Fibroblast of skin of left quadriceps (primary cell): ENCODE measurements at places on chromosomes 5 and 9.

- peak; percentile 96 for DNase-seq
These were observed 9.2 kb downstream of the DCANP1 start for GRCh38 chr5:135437796-135438560.

DNA sequence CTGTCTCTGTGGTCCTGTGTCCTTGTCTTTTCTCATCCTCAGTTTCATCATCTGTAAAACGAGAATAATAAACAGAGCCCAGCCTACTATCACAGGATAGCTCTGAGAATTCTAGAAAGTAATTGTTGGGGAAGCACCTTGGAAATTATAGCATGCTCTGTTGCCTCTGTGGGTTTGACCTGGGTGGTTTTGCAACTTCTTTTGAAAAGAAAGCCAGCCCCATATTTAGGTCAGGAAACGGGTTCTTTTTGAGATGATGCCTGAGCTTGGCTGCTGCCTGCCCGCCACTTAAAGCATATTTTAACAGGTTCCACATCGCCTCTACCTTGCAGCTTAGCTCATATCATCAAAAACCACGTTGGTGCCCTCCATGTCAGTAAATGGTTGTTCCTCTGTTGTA lies 111.1 kb downstream of the TLR4 start:
- no peak for DNase-seq

- no peak for DNase-seq
These were observed 378.9 kb downstream of the RAB3C start for GRCh38 chr5:58961631-58962280.

DNA sequence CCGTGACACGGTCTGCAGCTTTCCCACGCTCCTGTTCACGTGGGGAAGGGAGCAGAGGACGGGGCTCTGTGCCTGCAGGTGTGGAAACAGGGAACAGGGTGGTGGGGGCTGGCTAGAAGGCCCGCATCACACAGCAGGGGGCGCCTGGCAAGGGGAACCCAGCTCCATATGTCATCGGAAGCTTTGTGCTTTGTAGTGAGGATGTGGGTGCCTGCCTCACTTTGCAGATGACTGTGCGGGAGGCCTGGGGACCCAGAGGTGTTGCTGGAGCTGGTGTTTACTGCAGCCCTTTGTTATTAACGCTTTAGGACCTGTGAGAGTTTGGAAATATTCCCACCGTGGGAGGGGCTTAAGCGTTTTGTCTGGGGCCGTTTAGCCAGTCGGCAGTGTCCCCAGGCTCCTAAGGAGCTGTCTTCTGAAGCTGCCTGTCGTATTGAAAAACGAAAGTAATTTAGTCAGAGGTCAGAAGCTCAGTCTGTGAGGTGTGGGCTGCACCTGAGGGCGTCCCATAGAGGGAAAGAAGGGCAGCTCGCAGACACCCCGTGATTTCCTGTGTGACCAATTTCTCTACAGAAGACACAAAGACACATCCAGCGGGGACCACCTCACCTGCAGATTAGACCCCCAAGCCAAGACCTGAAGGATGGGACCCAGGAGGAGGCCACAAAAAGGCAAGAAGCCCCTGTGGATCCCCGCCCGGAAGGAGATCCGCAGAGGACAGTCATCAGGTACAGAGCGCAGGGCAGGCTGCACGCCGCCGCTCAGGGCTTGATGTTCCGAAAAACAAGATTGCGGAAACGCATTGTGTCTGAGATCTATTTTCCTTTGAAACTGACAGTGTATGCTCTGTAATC lies 9.1 kb downstream of the MAN1B1 start:
- no peak for DNase-seq

DNA sequence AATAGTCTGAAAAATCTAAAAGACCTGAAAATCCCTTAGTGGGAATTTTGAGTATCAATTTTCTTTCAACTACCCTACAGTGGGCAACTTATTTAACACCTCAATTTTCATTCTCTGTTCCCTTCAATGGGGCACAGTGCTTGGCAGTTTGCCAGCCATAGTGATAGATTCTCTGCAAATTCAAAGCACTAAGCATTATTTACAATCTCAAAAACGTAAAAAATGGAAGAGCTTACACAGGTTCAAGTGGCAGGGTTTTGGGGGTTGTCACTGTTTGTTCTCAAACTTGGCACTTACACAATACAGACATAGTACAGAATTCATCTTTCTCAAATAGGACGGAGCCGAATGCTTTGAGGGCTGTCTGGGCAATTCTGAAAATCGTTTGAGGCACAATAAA lies 515.0 kb downstream of the EFNA5 start:
- DNase-seq, result no peak

DNA sequence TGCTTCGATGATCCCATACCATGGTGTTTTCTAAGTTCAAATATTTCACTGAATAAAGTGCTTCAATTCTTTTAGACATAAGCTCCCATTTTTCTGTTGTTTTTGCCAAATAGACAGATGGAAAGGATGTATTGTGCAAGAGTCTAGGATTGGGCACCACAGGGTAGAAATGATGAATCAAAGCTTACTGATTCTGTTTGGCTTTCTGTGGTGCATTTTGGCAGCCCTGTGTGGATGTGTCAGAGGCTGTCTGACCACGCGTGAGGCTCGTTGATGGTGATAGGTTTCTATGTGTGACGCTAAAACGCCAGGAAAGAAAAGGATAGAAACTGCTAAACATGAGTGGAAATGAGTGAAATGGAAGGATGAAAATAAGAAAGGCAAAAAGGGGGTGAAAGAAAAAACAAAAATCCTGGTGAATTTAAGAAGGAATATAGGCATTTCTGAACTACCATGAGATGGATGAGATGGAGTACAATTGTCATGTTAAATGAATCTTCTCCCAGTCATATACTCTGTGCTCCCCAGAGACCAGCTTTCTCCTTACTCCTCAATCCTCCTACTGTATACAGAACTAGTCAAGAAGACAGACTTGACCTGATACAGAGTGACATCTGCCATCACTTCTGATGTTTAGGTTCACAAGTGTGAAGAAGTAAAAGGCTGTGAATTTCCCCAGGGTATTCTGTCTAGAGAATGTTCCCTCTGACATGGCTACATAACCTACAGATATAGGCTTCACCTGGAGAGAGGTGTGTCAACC lies 54.4 kb downstream of the ANKH start:
- peak; percentile 53 for DNase-seq

DNA sequence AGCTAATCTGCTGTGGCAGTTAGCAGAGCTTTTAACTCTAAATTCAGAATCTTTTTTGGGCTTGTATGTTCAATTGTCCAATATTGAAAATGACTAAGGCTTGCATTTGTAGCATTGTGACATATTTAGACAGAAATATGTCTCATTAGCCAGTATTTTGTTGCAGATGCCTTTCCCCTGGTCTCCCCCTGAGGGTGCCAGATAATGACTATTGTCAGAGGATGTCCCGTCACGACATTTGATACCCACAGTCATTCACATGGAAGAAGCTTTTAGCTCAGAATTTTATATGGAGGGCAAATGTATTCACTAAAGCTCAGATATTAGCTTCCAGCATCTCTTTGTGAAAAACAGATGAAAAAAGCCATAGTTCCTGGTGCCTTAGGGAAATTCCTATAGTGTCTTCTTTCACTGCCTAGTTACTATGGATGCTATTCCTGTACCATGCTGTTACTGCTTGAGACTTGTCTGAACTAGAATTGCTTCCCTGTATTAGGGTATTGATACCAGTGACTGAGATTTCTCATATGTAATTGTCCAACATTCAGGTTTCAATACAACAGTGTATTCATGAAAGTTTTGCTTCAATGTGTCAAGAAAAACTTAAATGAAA lies 96.2 kb downstream of the CCDC192 start:
- no peak for DNase-seq

DNA sequence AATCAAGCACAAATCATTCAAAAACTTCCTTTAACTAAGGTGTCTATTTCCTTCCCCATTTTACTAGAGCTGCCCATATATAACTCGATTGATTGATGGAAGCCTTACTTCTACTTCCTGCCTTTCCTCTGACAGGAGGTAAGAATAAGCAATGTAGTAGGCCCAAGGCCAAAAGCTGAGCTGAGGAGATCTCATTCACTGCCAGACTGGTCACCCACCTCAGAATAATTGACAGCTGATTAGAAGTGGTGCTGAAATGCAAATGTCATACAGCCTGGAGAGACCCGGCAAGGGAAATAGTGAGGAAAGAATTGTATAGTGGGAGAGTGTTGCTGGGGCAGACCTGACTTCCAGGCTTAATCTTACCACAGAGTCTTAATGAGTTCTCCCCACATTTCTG lies 239.9 kb downstream of the SAXO1 start:
- no peak for DNase-seq

GRCh38 chr5:68074633-68075032 lies 140.9 kb upstream of the PIK3R1 start:
- DNase-seq, result no peak

GRCh38 chr5:180950291-180950949 lies 38.2 kb upstream of the BTNL3 start:
- no peak for DNase-seq

DNA sequence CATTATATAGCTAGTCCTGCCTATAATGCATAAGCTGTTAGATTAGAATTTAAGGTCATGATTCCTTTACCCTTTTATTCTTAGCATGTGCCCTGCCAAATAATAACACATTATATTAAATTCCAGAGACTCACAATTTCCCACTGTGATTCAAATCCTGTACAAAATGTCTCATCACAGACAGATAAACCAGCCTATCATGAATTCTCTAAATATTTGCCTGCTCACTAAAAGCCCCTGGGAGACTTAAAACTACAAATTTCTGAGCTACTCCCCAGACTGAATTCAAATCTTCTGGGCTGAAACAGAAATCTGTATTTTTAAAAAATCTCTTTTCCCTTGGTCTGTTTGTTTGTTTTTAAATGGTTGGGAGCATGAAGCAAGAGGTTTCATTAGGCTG lies 32.7 kb downstream of the GAPT start:
- DNase-seq, result no peak

- no peak for DNase-seq
These were observed 198.8 kb downstream of the FRMD3 start for GRCh38 chr9:83339435-83339834.

- DNase-seq, result no peak
These were observed 171.2 kb downstream of the CWC27 start for GRCh38 chr5:64939772-64940510.

GRCh38 chr9:121773286-121773953 lies 122.0 kb downstream of the DAB2IP start:
- DNase-seq, result no peak

DNA sequence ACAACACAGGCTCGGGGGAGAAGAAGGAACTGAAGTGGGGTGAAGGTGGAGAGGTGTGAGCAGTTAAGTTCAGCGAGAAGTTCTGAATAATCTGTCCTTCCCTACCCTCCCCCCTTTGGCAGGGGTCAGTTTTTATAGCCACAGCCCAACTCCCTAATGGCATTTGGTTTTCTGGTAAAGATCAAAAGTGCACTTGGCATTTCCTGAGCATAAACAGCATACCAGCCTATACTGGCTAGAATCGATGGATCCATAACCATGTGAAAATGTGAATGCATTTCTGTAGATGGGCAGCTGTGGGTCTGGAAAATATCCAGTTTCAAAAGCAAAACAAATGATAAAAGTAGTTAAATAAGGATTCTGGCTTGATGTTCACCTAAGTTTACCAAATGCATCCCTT lies 410.9 kb downstream of the PLK2 start:
- DNase-seq, result no peak

DNA sequence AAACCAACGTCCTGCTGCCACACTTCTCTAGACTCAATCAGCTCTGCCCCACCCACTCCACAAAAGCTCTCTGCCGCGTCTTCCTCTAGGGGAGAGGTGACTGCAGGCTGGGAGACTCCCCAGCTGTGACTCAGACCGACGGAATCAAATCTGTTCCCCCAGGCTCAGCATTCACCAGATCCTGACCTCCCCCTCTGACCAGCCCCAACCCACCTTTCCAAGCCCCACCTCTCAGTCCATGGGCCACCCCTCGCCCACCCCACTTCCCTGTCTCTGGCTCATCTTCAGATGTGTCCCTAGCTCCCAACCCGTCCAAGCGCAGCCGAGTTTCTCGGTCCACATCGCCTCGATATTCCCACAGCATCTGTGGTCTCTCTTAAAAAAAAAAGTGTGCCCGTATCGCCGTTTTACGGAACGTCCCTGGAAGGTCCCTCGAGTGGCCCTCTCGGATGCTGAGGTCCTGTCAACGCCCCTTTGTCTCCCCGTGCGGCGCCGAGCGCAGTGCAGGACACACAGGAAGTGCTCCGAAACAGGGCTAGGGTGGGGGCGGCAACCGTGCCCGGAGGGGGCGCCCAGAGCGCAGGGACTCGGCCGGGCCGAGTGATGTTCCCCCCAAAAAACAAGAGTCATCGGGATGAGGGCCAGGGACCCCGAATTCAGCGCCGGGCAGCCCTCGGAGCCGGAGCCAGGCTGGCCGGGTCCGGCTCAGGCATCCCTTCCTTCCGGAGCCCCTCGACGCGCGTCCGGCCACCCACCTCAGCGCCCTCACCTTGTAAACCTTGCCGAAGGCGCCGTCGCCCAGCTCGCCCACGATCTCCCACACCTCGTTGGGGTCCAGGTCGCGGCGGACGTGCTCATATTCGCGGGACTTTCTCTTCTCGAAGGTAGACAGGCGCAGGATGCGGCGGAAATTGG lies 649 bp downstream of the STK10 start:
- DNase-seq, result peak; percentile 29

DNA sequence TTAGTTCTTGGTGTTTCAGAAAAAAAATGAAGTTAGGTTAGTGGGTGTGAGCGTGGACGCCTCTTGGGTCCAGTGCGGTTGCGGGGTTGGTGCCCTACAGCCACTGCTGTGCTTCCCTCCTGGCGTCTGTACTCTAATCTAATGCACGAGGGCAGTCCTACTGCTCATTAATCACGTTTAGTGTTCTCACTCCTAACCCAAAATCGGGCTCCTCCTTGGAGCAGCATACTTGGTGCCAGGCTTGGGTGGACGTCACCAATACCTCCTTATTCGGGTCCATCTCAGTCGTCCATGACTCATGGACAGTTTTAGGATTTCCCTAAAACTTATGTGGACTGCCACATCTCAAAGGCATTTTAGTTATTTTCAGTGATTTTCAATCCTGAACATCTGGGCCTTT lies 41.6 kb downstream of the TRIO start:
- no peak for DNase-seq

DNA sequence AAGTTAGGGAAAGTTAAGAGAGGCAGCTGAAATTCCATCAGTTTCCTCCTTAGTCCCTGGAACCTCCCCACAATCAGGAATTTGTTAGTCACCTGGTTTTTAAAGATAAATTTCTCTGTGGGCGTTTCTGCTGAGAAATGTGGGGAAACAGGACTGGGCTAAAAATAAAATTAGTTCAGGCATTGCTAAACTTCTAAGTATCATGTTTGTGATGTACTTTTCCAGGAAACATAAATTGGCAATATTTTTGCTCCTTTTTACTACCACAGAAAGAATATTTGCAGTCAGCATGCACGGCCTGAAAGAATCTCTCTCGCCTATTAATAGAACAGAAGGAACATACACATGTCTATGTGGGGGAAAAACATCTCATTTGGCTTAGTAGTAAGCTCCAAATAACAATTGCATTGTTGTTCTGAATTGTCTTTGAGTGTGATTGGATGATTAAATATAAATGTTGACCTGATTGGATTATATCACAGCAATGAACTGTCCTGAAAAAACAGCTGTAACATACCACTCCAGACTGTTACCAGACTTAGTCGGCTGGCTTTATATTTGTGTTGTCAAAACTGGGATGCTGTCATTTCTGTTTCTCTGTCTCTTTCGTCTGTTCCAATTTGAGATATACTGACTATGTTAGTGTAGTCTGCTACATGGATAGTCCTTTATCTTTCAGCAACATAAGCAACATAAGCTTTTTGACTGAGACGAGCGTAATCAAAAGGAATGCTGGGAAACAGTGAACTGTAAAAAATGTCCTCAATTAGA lies 12.9 kb downstream of the TJP2 start:
- DNase-seq, result no peak
